ENCODE measurements at places on chromosomes 3 and 15. TPM values are rescaled to one million over a fixed set of nuclear protein-coding genes. Genes with fewer than 3 reads are reported as not detected.

The ATP13A5 gene
- total RNA-seq: not detected

The CHRNA7 gene
- total RNA-seq: 1.3 TPM

The MUSTN1 gene
- total RNA-seq: 78.5 TPM

The ADAMTSL3 gene
- 13.0 TPM for total RNA-seq

The ECE2 gene
- total RNA-seq: not detected

The PPP2R3A gene
- 10.6 TPM for total RNA-seq

The NDN gene
- total RNA-seq: 55.3 TPM

The SAMD7 gene
- not detected for total RNA-seq

The TMEM158 gene
- 22.7 TPM for total RNA-seq

The KLHL40 gene
- not detected for total RNA-seq

The SHQ1 gene
- 15.0 TPM for total RNA-seq

The ZNF639 gene
- total RNA-seq: 40.9 TPM

The LMAN1L gene
- not detected for total RNA-seq

The GATM gene
- 27.2 TPM for total RNA-seq

The CAPN3 gene
- total RNA-seq: 7.6 TPM

The REC114 gene
- not detected for total RNA-seq

The TTLL13 gene
- total RNA-seq: not detected

The NTRK3 gene
- 34.3 TPM for total RNA-seq

The CILP gene
- total RNA-seq: 43.4 TPM

The CRTAP gene
- 323 TPM for total RNA-seq

The CCR3 gene
- not detected for total RNA-seq

The CD86 gene
- total RNA-seq: 9.7 TPM

The LYZL4 gene
- not detected for total RNA-seq

The LYSMD2 gene
- 10.5 TPM for total RNA-seq

The CFAP161 gene
- total RNA-seq: not detected

The ROPN1 gene
- not detected for total RNA-seq

The TMPRSS7 gene
- not detected for total RNA-seq

The ARNT2 gene
- total RNA-seq: 10.1 TPM

The TNFSF10 gene
- total RNA-seq: 18.7 TPM

The KBTBD13 gene
- total RNA-seq: 0.57 TPM
